Suprapubic skin (tissue), 4 donors: ENCODE measurements at places on chromosomes 4 and X.
A peak's percentile ranks its signal among the peaks of the same experiment; 100 is the strongest.

DNA sequence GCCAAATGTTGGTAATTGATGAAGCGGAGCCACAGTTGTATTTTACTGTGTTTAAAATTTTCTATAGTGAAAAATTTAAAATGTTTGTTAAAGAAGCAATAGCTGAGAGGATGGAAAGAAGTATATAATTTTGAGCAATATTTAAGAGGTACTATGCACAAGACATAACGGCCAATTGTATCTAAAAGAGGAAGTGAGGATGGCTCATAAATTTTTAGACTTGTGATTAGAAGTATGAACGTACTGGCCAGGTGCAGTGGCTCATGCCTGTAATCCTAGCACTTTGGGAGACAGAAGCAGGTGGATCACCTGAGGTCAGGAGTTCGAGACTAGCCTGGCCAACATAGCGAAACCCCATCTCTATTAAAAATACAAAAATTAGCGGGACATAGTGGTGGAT, 12.7 kb upstream of the HHIP start:
- DNase-seq: no peak

- no peak for DNase-seq
Observed at GRCh38 chr4:65799513-65799912, 129.2 kb upstream of the EPHA5 start.

DNA sequence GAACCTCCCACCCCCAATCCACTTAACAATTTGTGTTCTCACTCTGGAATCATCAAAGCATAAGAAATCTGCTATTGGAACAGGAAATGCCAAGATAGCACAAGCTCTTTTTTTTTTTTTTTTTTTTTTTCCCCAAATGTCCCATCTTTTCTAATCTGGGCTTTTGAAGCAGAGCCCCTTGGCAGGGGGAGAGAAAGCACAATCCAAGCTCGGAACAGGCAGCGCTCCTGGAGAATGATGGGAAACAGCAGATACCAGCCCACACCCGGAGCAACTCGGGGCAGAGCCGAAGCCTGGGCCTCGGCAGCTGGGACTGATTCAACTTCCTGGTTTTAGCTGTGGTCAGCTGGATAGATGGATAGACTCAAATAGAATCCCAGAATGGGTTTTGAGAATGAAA, 235.1 kb downstream of the QDPR start:
- no peak for DNase-seq

GRCh38 chr4:108080747-108081146, 88.0 kb downstream of the LEF1 start:
- no peak for DNase-seq

- DNase-seq: peak; percentile 64
Observed at GRCh38 chr4:1240721-1241465, 8.0 kb downstream of the CTBP1 start.

GRCh38 chr4:31183256-31183655, 463.1 kb downstream of the PCDH7 start:
- no peak for DNase-seq

DNA sequence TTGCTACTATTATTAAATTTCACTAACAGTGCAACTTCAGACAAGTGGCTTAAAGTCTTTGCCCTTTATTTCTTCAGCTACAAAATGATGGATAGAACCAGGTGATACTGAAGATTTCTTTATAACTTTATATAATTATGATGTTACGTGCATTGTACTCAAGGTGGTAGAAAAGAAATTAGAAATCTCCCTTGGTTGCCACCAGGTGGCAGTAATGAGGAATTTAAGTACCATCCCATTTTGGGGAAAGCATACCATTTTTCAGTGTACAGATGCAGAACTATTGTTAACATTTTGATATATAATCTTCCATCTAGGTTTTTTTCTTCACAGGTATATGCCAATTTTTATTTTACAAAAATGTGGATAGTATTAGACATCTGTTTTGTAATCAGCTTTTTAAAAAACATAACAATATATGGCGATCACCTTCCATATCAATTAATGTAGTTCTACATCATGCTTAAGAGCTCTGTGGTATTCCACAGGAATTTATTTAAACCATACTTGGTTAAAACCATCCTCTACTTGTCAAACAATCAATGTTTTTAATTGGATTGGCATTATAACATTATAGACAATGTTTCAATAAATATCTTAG, 37.7 kb upstream of the RAB33B start:
- no peak for DNase-seq

- no peak for DNase-seq
Observed at GRCh38 chrX:139784807-139785206, 76.8 kb upstream of the MCF2 start.

DNA sequence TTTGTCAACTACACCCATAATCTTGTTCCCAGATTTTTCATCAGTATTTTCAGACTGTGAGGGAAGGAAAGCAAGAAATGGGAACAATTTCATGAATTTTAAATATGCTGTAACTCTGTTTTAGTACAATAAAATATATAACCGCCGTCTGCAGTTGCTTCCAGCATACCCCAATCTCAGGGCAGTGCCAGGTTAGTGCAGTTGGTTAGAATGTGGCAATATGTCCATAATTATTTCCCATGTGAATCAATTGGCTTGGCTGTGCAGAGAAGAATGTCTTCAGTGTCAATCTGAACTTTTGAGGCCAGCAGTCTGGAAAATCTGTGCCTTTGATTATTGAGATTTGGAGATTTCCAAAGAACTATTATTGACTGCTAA, 5.0 kb upstream of the MMAA start:
- DNase-seq: no peak

GRCh38 chr4:82721819-82722423, 76.7 kb downstream of the SCD5 start:
- no peak for DNase-seq

- DNase-seq: no peak
Observed at GRCh38 chrX:38500866-38501265, 60.5 kb upstream of the TSPAN7 start.

DNA sequence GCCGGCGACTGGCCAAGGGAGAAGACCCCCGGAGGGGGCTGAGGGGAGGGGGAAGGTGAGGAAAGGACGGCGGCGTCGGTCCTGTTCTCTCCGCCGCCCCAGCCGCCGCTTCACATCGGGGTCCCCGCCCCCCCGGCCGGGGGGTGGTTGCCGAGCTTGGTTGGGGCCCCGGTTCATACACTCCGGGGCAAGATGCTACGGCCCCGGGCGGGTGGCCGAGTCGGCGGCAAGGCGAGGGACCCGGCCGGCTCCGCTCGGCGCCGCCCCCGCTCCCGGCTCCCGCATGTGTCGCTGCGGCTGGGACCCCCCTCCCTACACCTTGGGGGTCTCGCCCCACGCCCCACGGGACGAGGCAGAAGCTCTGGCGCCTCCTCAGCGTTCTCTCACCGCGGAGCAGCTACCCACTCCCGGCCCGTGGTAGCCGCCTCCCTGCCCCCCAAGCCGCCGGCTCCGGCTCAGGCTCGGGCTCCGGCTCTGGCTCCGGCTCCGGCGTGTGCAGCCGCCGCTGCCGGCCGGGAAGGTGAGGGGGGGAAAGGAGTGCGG, 461 bp downstream of the FBXW7 start:
- DNase-seq: peak; percentile 73

DNA sequence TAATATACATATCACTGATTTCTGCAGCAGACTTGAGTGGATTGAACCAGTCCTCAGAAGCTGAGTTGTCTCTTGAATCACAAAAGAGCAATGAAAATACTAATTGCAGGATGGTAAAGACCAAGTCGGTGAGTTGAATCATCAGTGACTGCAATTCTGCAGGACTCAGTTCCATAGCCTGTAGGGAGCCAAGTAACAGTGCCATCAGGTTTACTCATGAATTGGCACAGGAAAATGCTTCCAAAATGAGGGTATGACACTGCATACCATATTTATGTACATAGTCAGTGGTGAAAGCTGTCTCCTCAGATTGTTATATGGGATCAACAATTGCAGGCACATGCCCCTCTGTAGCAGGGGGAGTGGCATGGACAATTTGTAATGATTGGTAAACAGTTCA, 192.8 kb downstream of the CCNG2 start:
- DNase-seq: no peak

- DNase-seq: no peak
Observed at GRCh38 chr4:176824645-176825366, 32.1 kb upstream of the VEGFC start.

- no peak for DNase-seq
Observed at GRCh38 chr4:173264245-173264644, 69.9 kb downstream of the HMGB2 start.

- DNase-seq: no peak
Observed at GRCh38 chrX:18664947-18665346, 7.0 kb downstream of the RS1 start.

- no peak for DNase-seq
Observed at GRCh38 chr4:54473077-54473545, 184.6 kb upstream of the KIT start.

GRCh38 chrX:129793604-129794191, 13.9 kb downstream of the SASH3 start:
- DNase-seq: no peak

DNA sequence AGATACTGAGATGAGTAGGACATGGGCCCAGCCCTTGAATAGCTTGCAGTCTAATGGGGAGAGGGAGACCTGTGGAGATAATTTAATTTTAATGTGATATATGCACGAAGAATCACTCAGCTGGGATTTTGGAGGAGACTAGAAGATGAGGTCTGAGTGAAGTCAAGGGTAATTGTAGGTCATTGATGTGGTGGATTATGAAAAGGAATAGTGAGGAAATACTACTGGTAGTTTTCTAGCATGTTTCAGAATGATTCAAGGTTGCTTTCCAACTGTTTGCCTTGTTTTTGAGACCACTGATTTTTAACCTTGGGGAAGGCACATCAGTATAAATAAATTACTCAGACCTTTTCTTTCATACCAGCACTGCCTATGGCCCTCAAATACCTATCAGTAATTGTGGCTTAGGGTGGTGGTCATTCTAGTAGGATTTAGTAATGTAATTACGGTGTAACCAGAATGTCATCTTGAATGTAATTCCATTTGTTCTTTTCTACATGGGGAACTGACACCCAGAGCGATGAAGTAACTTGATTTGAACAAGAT, 25.6 kb downstream of the PTTG2 start:
- DNase-seq: no peak

DNA sequence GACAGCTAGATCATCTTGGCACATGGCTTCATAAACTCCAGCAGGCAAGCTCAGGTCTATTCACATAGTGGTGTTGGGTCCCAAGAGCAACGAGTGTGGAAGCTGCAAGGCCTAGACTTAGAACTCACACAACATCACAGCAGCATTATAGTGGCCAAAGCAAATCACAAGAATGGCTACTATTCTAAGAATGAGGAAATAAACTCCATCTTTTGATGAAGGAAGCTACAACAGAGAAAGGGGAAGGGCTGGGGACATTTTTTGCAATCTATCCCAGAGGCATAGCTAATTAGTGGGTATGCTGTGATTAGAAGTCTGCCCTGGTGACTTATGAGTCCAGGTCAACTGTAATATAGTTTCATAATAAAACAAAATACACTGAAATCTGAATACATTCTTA, 42.9 kb upstream of the TAB3 start:
- DNase-seq: no peak

DNA sequence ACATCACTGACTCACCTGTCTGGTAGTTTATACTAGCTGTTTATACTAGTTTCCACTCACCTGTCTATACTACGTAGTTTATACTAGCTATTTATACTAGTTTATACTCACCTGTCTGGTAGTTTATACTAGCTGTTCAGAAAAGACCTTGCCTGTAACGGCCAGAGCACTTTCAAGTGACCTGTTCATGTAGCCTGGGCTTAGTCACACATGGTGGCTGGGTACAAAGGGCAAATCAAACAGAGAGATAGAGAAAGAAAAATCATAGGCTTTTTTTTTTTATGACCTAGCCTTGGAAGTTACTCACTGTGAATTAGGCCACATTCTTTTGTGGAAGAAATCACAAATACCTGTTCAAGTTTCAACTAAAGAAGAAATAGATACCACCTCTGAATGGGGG, 30.7 kb upstream of the SPANXN4 start:
- DNase-seq: no peak

- no peak for DNase-seq
Observed at GRCh38 chrX:78979789-78980464, 34.7 kb downstream of the P2RY10 start.

DNA sequence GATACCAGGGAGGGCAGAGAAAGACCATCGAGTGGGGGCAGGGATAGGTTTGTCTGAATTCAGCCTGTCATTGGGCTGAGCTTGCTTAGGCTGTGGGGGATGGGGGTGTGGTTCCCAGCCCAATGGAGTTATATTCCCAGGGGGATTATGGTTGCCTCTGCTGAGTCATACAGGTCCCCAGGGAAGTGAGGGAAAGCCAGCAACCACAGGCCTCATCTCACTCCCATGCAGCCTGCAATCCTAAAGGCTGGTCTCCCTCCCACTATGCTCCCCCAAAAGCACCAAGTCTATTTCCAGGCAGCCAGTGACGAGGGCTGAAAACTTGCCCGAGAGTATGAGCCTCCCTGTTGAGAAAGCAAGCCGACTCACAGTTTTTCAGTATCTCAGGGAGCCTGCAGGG, 39.3 kb downstream of the AFM start:
- DNase-seq: no peak

DNA sequence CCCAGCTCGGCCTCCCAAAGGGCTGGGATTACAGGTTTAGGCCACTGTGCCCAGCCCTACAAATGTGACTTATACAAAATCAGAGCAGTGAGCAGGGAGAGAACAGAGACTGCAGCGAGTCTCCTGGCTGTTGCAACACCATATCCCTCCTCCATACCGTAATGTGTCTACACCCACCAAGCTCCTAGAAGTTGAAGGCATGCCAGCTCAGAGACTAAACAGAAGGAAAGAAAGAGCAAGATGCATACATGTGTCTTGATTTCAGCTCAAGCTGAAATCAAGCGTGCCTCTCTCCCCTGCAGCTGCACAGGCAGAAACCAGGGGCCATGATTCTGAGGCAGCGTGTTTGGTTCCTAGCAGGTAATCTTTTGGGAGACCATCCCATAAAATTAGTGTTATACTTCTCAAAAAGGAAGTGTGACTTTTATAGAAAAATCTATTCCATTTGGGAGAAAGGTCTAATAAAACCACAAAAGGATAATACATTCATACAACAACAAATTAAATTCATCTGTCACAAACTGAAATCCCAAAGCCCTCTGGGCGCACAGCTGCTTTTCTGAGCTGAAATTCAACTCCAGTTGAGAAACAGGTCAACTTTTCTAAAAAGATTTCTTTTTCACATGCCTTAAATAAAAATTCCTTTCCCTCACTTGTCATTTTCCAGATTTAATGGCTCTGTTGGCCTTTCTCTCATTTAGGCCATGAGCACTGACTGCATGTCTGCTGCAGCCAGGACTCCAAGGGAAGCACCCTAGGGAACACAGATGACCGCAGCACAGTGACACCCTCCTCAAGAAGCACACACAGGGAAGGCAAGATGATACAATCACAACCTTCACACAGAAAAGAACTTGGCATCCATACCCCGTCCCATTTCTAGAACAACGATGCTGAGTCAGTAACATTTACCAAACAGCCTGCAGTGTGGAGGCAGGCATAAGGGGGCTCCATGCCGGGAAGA, 34.4 kb downstream of the AFAP1 start:
- no peak for DNase-seq

DNA sequence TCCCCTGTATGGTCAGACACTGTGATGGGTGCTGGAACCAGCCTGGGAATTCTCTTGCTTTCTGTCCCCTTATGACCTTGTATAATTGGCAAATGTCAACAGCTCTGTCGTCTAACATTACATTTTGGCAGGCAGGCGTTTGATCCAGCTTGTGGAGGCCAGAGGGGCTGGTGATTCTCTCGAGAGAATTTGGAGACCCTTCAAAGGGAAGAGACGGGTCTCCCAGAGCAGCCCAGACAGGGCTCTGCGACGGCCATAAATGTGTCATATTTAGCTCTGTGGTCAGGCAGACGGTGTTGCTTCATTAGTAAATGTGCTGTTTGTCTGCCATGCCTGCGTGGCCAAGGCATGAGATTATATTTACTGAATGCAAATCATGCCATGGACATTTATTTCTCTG, 68.7 kb downstream of the SORCS2 start:
- DNase-seq: no peak
